ENCODE measurements at places on chromosomes 3 and 15.

- DNase-seq = no peak
Measured at GRCh38 chr15:65960586-65960985, 91.3 kb downstream of the RAB11A start.

DNA sequence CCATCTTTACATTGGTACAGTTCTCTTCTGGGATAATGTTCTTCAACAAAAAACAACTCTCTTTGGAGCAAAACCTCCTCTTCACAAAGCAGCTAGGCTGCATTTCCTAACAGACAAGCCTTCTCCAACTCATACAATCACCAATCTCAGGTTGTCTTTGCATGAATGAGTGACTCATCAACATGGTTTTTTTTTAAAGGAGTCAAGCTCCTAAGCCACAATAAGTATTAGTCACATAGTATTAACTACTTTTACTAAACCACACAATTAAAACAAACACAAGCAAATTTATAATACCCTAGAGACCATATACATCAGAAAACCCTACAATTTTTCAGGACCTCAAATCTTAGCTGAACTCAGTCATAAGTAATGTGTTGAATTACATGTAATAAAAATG is 137.4 kb downstream of the TBC1D5 start:
- DNase-seq = peak; percentile 32

GRCh38 chr3:112734736-112735350 is 93.9 kb upstream of the CCDC80 start:
- peak; percentile 83 for DNase-seq

DNA sequence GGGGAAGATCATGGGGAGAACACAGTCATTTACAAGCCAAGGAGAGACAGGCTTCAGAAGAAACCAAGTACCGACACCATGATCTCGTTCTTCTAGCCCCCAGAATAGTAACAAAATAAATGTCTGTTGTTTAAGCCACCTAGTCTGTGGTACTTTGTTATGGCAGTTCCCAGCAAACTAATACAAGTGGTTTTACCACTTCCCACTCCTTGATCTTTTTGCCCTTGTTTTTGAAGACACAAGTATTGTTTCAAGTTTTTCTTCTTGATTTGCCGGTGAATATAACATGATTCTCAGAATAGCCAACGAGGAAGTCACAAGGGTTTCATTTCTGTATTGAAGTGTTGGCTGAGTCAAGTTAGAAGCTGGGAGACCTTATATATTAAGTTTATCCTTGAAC is 220.3 kb downstream of the SOX2 start:
- no peak for DNase-seq

GRCh38 chr3:128402319-128402718 is 64.4 kb downstream of the DNAJB8 start:
- no peak for DNase-seq

DNA sequence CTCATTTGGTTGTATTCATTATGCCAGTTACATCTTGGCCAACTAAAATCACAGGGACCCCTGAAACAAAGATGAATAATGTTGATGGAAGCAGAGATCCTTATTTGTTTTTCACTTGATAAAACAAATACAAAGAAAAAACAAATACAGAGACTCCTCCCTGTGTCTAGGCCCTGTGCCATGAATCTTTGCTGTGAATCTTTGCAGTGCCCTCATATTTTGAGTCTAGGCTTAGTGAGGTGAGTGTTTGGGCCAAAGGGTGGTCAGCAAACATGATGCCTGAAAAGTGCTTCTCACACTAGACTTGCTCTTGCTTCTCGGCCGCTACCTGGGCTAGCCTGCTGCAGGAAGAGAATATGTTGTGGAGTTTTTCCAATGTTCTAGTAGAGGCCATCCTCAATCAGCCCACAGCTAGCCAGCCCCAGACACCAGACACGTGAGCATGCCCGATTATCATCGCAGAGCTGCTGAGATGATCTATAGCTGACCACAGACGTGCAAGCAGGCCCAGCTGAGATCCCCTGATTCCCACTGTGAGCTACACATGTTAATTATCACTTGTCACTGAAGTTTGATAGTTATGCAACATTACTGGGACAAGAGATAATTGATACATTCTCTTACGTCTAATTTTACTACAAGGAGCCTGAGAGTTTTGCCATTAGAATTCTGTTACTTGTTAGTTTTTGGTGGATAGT is 191.4 kb downstream of the THRB start:
- no peak for DNase-seq

GRCh38 chr15:67784856-67785430 is 40.4 kb upstream of the SKOR1 start:
- DNase-seq = no peak

- DNase-seq = no peak
Measured at GRCh38 chr3:115436767-115437301, 186.5 kb upstream of the GAP43 start.

GRCh38 chr15:63436872-63437375 is 55.3 kb upstream of the CA12 start:
- peak; percentile 74 for DNase-seq

- no peak for DNase-seq
Measured at GRCh38 chr3:43373560-43373928, 87.2 kb downstream of the SNRK start.

- peak; percentile 80 for DNase-seq
Measured at GRCh38 chr3:107235928-107236315, 141.3 kb upstream of the CCDC54 start.

- DNase-seq = no peak
Measured at GRCh38 chr3:99639579-99639978, 1.2 kb downstream of the COL8A1 start.

- DNase-seq = no peak
Measured at GRCh38 chr3:105139881-105140560, 226.7 kb upstream of the ALCAM start.

GRCh38 chr15:45594319-45594718 is 7.1 kb downstream of the BLOC1S6 start:
- no peak for DNase-seq

- no peak for DNase-seq
Measured at GRCh38 chr15:25170113-25170731, 215.4 kb downstream of the SNRPN start.
